ENCODE measurements at places on chromosomes 5 and 9. TPM values are rescaled to one million over a fixed set of nuclear protein-coding genes. Genes with fewer than 3 reads are reported as not detected.

Gene TMEM38B
- 47.0 TPM for polyA plus RNA-seq

Gene ADRB2
- polyA plus RNA-seq = 0.23 TPM

Gene PCDHGA3
- 3.6 TPM for polyA plus RNA-seq

Gene TNC
- polyA plus RNA-seq = 329 TPM

Gene TPPP
- 3.5 TPM for polyA plus RNA-seq

Gene G3BP1
- polyA plus RNA-seq = 155 TPM

GRCh38 chr9:110951805-110952539 is 86.3 kb downstream of the LPAR1 start:
- no peak for DNase-seq

- no peak for DNase-seq
Measured at GRCh38 chr5:127652952-127653611, 4.2 kb downstream of the CTXN3 start.

GRCh38 chr9:105441616-105442160 is 6.1 kb upstream of the FSD1L start:
- DNase-seq = no peak

DNA sequence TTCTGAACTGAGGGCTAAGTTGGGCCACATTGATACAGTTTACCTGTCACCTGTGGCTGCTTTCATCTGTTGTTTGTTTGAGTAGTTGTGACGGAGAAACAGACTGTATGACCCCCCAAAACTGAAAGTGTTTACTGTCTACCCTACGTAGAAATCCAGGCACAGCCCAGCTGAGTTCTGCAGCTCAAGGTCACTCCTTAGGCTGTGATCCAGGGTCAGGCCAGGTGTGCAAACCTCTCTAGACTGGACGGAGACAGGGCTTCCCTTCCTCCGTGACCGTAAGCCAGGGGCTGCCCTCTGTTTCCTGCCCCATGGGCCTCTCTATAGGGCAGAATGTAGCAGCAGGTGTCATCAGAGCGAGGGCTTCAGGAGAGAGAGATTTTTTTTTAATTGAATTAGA is 207.9 kb upstream of the OTULINL start:
- DNase-seq = no peak

GRCh38 chr5:68269820-68270219 is 54.3 kb downstream of the PIK3R1 start:
- no peak for DNase-seq

- DNase-seq = no peak
Measured at GRCh38 chr5:77778398-77778797, 2.3 kb upstream of the TBCA start.

DNA sequence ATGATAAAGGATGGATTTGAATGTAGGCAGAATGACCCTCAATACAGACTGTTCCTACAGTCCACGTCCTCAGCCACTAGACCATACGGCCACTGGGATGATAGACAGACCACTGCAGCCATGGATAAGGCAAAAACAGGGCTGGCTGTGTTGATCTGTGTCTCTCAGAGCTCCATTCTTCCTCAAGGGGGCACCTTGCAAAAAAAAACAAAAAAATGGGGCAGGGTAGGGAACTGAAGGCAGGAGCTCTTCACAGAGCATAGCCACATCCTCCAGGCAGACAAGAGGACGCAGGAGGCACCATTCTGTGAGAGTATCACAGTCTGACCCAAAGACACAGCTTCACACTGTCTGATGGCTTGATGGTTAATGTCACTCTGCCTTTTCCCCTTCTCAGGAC is 61.2 kb upstream of the GABRP start:
- DNase-seq = no peak

DNA sequence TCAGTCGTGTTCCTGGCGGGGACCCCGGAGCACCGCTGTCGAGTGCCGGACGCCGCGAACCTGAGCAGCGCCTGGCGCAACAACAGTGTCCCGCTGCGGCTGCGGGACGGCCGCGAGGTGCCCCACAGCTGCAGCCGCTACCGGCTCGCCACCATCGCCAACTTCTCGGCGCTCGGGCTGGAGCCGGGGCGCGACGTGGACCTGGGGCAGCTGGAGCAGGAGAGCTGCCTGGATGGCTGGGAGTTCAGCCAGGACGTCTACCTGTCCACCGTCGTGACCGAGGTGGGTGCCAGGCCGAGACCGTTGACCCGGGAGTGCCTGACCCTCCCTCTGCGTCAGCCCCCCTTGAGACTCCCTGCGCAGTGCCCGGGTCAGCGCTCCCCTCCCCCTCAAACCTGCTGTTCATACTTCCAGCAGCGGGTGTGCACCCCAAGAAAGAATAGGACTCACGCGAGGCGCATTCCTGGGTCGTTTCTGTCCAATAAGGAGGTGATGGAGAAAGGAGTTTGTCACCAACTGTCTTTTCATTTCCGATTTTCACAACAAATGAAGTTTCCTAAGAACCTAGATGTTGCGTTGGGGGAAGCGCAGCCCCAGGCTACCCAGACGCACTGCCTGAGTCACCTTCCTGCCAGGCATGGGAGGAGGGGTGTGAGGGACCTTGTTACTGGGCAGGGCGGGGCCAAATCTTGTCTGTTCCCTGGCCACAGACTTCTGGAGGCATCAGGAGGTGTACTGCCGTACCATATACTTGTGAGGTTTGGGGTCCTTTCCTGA is 722 bp downstream of the SLC22A4 start:
- DNase-seq = no peak

GRCh38 chr9:72133365-72134035 is 15.7 kb upstream of the GDA start:
- no peak for DNase-seq

DNA sequence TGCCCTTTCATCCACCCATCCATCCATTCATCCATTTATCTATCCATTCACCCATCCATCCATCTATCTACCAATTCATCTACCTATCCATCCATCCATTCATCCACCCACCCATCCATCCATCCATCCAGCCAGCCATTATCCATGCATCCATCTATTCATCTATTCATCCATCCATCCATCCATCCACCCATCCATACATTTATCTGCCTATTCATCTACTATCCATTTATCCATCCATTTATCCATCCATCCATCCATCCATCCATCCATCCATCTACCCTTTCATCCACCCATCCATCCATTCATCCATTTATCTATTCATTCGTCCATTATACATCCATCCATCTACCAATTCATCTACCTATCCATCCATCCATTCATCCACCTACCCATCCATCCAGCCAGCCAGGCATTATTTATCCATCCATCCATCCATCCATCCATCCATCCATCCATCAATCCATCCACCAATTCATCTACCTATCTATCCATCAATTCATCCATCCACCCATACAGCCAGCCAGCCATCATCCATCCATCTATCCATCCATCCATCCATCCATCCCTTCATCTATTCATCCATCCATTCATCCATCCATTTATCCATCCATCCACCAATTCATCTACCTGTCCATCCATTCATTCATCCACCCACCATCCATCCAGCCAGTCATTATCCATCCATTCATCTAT is 10.2 kb downstream of the COL27A1 start:
- no peak for DNase-seq

- DNase-seq = no peak
Measured at GRCh38 chr5:147687118-147687517, 95.4 kb downstream of the JAKMIP2 start.

DNA sequence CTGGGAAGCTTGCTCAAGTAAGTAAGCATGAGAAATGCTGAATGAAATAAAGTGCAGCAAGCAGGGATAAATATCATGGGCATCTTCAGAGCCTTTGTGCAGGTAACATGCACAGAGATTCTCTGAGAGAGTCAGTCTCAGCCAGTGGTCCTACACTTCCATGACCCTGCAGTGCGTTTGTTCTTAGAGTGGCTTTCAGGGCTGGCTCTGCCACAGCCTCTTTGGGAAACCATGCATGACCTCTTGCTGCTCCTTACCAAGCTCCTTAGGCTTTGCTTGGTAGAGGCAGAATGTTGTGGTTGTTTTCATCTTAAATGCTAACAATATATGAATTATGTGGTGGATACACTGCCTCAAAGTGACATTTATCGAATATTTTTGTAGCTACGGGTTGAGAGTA is 5.4 kb downstream of the SYK start:
- no peak for DNase-seq

- no peak for DNase-seq
Measured at GRCh38 chr9:132881826-132882225, 3.1 kb downstream of the SPACA9 start.

- DNase-seq = peak; percentile 64
Measured at GRCh38 chr5:16791036-16791705, 144.9 kb downstream of the MYO10 start.

DNA sequence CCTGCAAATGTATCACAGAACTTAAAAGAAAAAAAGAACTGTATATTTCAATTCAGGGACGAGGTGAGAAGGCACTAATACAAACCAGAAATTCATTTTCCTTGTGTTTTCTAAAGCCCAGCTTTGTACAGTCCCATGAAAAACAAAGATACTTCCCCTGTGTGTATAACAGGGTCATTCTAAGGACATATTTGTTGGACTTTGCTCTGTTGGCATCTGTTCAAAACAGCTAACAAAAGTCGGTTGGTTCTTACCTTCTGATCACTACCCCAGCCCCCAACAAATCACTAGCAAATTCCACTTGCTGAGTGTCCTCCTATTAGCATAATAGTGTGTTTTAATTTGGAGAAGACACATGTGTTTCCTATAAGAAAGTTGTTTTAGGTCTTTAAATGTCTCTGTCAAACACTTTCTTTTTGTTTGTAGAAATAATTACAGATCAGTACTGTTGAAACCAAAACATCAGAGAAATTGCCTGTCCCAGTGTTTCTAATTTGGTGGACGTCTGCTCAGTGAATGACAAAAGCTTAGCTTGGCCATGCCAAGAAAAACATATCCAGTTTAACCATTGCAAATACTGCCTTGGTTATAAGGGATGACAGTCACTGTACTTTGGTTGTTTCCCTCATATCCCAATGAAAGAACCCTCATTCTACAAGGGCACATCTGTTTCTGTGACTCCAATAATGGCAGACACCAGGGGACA is 480.5 kb downstream of the EBF1 start:
- no peak for DNase-seq

- DNase-seq = no peak
Measured at GRCh38 chr5:174731214-174732035, 7.0 kb downstream of the MSX2 start.

DNA sequence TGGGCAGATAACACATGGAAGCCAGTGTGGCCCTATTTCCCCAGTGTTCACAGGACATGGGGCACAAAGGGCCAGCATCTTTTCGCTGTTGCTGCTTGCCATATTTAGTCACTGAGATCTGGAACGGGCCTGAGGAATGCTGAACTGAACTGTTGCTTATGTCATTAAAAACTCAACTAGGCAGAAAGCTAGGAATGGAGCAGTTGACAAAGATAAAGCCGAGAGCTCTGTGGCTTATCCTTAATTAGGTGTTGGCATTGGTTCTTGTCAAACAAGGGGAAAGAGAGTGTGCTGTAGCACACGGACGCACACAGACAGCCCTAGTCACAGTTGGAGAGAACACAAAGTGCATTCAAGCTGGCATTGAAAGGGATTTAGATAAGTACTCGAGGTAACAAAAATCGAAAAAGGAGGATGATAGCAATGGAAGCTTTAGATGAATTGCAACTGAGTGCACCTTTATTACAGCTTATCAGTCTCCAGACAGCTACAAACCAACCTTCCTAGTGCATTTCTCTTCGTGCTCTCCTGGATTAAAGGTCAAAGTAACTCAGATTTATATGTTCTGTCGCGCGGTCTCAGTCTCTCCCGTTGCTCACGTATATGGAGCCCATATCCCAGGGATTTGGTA is 450.2 kb upstream of the ZNF608 start:
- no peak for DNase-seq

DNA sequence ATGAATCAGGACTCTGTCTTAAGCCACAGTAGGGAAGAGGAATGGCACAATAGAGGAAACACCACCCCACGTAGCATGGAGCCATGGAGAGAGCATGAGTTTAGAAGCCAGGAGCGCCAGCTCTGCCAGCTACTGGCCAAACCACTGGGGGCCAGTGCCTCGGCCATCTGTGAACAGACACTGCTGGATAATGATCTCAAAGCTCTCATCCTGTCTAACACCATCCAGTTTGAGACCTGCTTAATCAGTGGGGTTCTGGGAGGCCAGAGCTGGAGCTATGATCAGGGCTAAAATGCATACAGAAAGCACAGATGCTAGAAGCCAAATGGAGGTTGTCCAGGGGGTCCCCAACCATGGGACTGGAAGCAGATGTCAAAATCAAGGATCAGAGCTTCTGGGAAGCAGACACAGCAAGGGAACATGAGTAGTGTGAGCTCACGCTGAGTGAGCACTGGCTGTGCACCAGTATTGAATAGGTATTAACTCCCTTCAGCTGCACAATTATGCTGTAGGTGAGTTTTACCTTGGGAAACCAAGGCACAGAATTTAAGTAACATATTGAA is 92.7 kb downstream of the KCNIP1 start:
- DNase-seq = no peak

DNA sequence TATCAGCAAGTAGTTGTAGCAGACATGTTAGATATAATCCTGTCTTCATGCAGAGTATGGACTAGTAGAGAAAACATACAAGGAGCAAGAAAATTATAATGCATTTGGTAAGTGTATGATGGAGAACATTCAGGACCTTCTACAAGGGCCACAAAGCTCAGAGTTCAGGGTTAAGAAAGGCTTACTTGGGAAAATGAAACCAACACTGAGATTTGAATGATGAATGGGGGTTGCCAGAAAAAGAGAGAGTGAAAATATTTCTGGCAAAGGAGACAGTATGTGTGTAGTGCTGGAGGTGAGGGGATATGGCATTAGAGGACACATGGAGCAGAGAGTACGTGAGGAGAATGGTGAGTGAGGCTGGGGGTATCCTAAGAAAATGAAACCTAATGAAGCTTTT is 169.8 kb upstream of the STK32A start:
- DNase-seq = no peak

GRCh38 chr9:6715755-6716643 is 41.8 kb upstream of the KDM4C start:
- DNase-seq = no peak

Measured in renal cortex interstitium (tissue), 15 donors.